ENCODE measurements at places on chromosomes 6 and 20.

- DNase-seq: no peak
These were observed 959.9 kb upstream of the FLRT3 start for GRCh38 chr20:15297059-15297875.

DNA sequence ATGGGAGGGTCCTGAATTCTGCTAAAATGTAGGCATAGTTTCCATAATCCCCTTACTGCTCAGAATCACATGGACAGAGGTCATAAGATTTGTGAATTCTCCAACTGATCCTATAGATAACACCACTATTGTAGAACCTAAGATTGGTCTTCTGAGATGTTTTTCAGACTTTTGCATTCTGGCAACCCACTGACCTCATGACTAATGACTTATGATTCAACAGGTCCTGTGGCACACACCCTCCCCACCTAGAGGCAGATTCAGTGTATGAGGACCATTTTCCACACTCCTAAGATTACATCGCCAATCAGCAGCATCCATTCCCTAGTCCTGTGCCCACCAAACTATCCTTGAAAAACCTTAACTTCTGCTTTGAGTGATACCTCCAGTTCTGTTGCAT, 207.2 kb downstream of the BTBD9 start:
- no peak for DNase-seq

GRCh38 chr6:140052736-140053729, 678.6 kb upstream of the CITED2 start:
- peak; percentile 90 for DNase-seq

- peak; percentile 88 for DNase-seq
These were observed 127.1 kb upstream of the AHI1 start for GRCh38 chr6:135624402-135625295.

GRCh38 chr6:33313105-33313708, 671 bp downstream of the TAPBP start:
- no peak for DNase-seq

DNA sequence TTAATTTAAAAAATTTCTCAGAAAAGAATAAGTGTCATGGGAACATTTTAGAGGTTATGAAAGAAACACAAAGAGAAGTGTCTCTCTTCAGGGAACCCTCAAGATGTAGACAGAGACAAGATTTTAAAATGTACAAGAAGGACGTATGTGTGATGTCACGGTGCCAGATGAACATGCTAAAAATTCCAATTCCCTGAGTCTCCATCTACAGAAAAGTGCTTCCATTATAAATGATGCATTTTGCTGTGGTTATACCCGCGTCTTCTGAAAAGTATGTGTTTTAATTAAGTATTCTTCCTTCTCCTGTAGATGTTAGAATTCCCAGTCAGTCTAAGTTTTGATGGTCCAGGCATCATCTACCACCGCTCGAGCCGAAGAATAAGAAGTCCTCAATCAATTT, 489.1 kb downstream of the PREX1 start:
- no peak for DNase-seq

GRCh38 chr6:149861603-149862423, 2.3 kb downstream of the LRP11 start:
- no peak for DNase-seq

DNA sequence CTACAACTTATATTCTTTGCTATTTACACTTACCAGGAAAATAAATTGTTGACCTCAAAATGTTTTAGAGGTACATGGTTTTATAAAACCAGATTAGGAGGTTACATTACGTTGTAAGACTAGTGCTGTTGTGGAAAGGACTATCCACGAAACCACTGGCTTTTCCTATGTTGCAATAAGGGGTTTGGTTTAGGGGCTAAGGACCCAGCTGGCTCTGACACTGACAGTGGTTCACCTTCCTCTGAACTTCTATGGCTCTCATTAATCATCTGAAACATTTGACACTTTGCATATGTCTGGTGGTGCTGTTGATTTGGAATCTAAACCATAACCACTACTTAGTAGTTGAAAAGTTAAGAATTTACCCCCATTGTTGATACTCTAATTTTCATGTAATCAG, 186.7 kb downstream of the NKAIN2 start:
- no peak for DNase-seq

DNA sequence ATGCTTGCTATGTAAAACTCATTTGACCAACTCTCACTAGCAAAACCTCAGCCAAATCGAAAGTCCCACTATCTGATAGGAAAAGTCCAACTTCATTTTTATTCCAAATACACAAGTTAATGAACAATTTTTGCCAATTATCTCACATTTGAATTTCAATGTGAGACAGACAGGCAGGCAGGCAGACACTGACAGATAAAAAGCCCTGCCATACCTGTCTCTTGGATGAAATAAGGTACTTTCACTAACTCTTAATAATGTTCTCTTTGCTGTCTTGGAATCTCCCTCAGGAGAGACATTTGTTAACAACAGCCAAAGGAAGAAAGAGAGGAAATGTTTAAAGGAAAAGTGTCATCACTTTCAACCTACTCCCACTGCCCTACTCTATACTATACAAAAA, 82.0 kb downstream of the RNGTT start:
- DNase-seq: no peak

DNA sequence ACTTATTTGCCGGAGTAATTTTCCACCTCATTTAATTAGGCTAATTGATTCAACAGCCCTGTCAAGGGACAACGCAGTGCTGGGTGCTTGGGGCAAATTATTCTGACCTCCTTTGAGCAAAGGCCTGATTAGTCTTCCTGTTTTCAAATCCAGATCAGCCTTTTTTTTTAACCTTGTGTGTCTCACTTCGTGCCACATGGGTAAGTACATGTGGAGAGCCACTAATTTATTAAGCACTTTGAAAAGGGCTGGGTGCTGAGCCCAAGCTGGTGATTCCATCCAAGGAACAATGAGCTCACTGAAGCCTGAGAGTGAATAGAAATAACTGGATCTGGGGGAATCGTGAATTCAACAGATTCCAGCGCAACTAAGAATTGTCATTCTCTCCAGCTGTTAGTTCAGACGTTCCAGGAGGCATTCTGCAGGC, 229.3 kb downstream of the CLIC5 start:
- DNase-seq: no peak

DNA sequence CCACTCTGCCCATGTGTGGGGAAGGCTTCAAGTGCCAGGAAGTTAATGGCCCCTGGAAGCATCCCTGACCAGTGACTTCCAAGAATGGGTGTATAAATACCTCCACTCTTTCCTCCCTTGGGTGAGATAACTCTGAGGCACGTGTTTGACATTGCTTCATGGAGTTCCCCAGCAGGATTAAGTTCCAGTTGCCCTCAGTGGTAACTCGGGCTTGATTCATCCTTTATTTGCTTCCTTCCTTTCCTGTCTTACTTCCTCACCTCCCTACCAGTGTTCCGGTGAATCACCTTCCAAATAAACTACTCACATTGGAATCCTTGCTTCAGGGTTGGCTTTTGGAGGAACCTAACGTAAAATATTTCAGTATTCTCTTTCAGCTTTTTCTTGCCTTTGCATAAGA, 84.6 kb upstream of the JAG1 start:
- no peak for DNase-seq

- no peak for DNase-seq
These were observed 10.5 kb downstream of the ANKRD66 start for GRCh38 chr6:46757214-46757596.

GRCh38 chr20:51411870-51412269, 130.6 kb downstream of the NFATC2 start:
- DNase-seq: no peak

GRCh38 chr6:13425270-13425873, 62.0 kb downstream of the GFOD1 start:
- no peak for DNase-seq

DNA sequence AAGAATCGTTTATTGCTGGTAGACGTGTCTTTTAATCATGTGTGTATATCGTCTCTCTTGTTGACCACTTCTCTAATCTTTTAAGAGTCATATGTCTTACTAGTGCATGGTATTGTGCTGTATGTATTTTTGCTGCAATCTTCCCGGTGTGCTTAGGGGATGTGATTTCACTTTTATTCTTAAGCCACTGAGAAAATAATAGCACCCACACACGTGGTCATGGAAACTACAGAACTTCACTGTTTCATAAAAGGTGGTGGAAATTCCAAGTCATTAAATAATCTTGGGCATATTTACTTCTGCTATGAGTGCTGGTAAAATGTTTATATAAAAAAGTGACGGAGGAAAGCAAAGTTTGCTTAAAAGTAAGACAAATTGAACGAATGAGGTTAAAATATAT, 3.0 kb upstream of the CDYL start:
- no peak for DNase-seq

DNA sequence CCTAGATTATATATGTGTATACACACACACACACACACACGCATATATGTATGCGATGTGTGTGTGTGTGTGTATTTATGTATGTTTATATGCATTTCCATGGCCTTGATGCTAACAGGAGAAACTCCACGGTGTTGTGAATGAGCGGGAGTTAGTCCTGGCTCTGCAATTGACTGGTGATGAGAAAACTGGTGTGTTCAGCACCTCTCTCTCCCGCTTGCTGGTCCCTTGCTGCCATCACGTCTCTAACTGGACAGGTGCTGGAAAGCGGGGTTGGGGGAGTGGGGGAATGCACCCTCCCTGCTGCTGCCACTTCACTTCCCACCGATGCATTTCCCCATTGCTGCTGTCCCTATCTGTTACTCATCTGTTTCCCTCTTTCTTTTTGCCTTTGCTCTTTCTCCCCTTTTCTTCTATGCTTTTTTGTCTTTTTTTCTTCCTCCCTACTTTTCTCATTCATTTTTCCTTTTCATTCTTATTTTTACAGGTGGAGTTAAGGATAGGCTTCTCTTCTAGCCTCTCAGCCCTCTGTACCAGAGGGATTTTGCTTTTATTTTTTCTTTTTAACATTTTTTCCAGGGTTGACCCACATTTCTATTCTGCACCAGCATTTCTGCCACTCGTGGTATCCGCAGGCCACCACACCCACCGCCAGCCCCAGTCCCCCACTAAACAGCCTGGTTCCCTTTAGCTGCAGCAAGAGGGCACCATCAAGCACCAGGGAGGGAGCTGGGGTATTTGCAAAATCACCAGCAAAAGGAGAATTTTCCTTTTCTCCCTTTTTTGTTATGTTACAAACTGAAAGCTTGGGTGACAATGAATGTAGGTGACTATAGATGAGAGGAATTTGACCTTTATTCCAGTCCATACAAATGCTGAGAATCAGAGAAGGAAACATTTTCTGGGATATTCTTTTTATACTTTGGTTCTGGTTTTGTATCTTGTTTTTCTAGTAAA, 115.6 kb downstream of the TCP11 start:
- DNase-seq: no peak

All from fibroblast of gingiva (primary cell).